ENCODE measurements at places on chromosomes 5 and 9. TPM values are rescaled to one million over a fixed set of nuclear protein-coding genes. Genes with fewer than 3 reads are reported as not detected.

Gene SARDH
- total RNA-seq = 6.8 TPM

Gene CDC25C
- total RNA-seq = 4.1 TPM

Gene ANGPTL2
- total RNA-seq = 20.6 TPM

Gene GAS1
- total RNA-seq = 16.0 TPM

- no peak overlapping the region for H3K4me3 ChIP-seq
- no peaks in the 10 kb centered on the region for H3K4me1 ChIP-seq
- DNase-seq = no peak
- H3K27me3 ChIP-seq = peaks cover 3% of the 10 kb centered on the region
- H3K36me3 ChIP-seq = no peaks in the 10 kb centered on the region
Measured at GRCh38 chr5:151643388-151643787, 43.3 kb downstream of the SPARC start.

- H3K4me1 ChIP-seq = peaks cover 9% of the 10 kb centered on the region
- DNase-seq = no peak
- H3K4me3 ChIP-seq = no peak overlapping the region
- no peaks in the 10 kb centered on the region for H3K36me3 ChIP-seq
Measured at GRCh38 chr9:108188976-108189375, 666.8 kb downstream of the ACTL7B start.

DNA sequence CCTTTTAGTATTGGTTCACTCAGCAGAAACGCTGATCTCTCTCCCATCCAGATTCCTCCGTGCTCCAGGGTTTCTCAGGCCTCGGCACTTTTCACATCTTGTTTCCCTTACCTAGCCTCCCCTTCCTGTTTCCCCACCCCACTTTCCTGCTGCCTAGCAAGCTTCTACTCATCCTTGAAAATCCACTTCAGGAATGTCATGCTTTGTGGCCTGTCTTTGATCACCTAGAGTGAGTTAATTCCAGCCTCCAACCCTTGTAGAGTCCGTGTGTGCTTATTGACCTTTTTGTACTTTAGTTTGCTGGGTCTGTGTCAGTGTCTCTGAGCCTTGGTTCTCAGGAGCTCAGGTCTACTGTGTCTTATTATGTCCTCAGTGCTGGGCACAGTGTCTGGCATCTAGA, 116.6 kb downstream of the AOPEP start:
- no peak for DNase-seq
- H3K36me3 ChIP-seq = peaks cover 27% of the 10 kb centered on the region
- H3K27ac ChIP-seq = no peak overlapping the region
- no peaks in the 10 kb centered on the region for H3K27me3 ChIP-seq

- no peaks in the 10 kb centered on the region for H3K27me3 ChIP-seq
- DNase-seq = no peak
- no peaks in the 10 kb centered on the region for H3K36me3 ChIP-seq
- H3K4me3 ChIP-seq = no peak overlapping the region
- no peak overlapping the region for H3K27ac ChIP-seq
Measured at GRCh38 chr9:31119890-31120454, 1264.5 kb upstream of the ACO1 start.

- H3K4me3 ChIP-seq = no peak overlapping the region
- peaks cover 42% of the 10 kb centered on the region for H3K4me1 ChIP-seq
- peak overlapping the region; percentile 44 for H3K27ac ChIP-seq
- H3K36me3 ChIP-seq = no peaks in the 10 kb centered on the region
- H3K27me3 ChIP-seq = peaks cover 31% of the 10 kb centered on the region
Measured at GRCh38 chr5:154369682-154370081, 76.1 kb upstream of the SAP30L start.

GRCh38 chr5:112684121-112684520, 53.6 kb upstream of the APC start:
- no peak overlapping the region for H3K27ac ChIP-seq
- no peak overlapping the region for H3K4me3 ChIP-seq
- no peak for DNase-seq
- H3K27me3 ChIP-seq = no peaks in the 10 kb centered on the region
